ENCODE measurements at places on chromosomes 5 and 9.

DNA sequence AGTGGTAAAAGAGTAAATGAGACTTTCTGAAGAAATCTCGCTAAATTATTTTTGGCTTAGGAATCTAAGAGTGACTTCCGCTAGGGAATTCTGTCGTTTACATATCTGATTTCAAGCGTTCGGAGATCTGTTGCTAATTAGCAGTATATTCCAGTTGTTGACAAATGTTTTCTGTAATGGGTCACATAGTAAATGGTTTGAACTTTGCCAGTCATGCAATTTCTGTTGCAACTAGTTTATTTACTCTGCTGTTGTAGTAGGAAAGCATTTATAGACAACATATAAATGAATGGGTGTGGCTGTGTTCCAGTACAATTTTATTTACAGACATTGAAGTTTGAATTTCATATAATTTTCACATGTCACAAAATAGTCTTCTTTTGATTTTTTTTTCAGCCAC lies 57.4 kb upstream of the JAK2 start:
- DNase-seq, result no peak

DNA sequence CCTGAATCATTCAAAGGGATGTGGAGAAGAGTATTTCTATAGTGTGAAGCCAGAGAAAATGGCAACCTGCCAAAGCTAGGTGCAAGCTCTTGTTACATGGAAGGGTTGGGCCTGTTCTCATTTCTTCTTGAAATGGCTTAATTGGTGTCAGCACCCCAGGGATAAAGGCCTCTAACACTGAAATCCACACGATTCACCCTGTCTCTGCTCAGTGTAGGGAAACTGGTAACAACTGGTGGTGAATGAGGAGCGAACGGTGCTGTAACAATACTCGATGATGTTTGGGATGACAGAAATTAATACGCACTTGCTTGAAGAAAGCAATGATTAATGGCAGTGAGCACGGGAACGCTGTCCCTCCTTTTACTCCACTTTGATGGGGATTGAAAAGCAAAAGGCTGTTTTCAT lies 16.2 kb downstream of the PBX3 start:
- no peak for DNase-seq

GRCh38 chr9:752681-753200 lies 88.8 kb upstream of the DMRT1 start:
- peak; percentile 30 for DNase-seq

DNA sequence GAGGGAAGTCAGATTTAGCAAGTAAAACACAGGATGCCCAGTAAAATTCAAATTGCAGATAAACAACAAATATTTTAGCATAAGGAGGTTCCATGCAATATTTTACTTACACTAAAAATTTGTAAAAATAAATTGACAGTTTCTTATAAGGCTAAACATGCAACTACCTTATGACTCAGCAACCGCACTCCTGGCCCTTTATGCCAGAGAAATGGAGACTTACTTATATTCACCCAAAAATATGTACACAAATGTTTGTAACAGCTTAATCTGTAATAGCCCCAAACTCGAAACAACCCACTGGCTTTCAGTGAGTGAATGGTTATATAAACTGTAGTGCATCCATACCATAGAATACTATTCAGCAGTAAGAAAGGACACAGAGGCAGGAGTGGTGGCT lies 28.6 kb upstream of the TRIM14 start:
- no peak for DNase-seq

- DNase-seq, result peak; percentile 72
These were observed 21.7 kb upstream of the NANS start for GRCh38 chr9:98034593-98035546.

- peak; percentile 20 for DNase-seq
These were observed 4.0 kb downstream of the MAT2B start for GRCh38 chr5:163509291-163509951.

- no peak for DNase-seq
These were observed 29.0 kb downstream of the MEIKIN start for GRCh38 chr5:131916481-131916880.

GRCh38 chr9:129777769-129778130 lies 24.9 kb upstream of the PTGES start:
- no peak for DNase-seq

Measured in brain microvascular endothelial cell (primary cell).